A549 treated with dexamethasone at 1 μM for 4 hours (cell line): ENCODE measurements at places on chromosomes 13 and 19. TPM values are rescaled to one million over a fixed set of nuclear protein-coding genes. Genes with fewer than 3 reads are reported as not detected.

CYP2B6 gene
- total RNA-seq, result 0.04 TPM in 1 of 5 replicates, not detected in the others

CIRBP gene
- total RNA-seq, result 102 to 197 TPM (median 115 TPM) in 5 replicates

COX7A1 gene
- total RNA-seq, result not detected in 5 replicates

SLC1A6 gene
- not detected in 5 replicates for total RNA-seq

GRK1 gene
- 0.03 TPM in 1 of 5 replicates, not detected in the others for total RNA-seq

IGFL1 gene
- 1.5 to 2.2 TPM (median 1.7 TPM) in 5 replicates for total RNA-seq

DMKN gene
- total RNA-seq, result 31.6 to 41.1 TPM (median 36.7 TPM) in 5 replicates

LIN7B gene
- 3.6 to 9.0 TPM (median 6.9 TPM) in 5 replicates for total RNA-seq

LRRC4B gene
- 0.33 to 0.63 TPM (median 0.54 TPM) in 5 replicates for total RNA-seq

LRRC8E gene
- total RNA-seq, result 5.1 to 7.1 TPM (median 5.7 TPM) in 5 replicates

ZNF486 gene
- total RNA-seq, result not detected in 5 replicates

MBD3L2 gene
- total RNA-seq, result not detected in 5 replicates

VSTM2B gene
- 0.09 TPM in 1 of 5 replicates, not detected in the others for total RNA-seq

EXOC3L2 gene
- total RNA-seq, result 0.89 to 2.7 TPM (median 1.8 TPM) in 5 replicates

ETHE1 gene
- total RNA-seq, result 39.7 to 43.0 TPM (median 42.9 TPM) in 5 replicates

KLK14 gene
- 0.26 to 0.54 TPM (median 0.39 TPM) in 4 of 5 replicates, not detected in the other for total RNA-seq

KASH5 gene
- not detected in 5 replicates for total RNA-seq

ERICH4 gene
- total RNA-seq, result not detected in 5 replicates

GPR18 gene
- total RNA-seq, result not detected in 5 replicates

TBXA2R gene
- total RNA-seq, result 1.1 to 1.9 TPM (median 1.2 TPM) in 5 replicates

FCER2 gene
- not detected in 5 replicates for total RNA-seq

CEACAM6 gene
- total RNA-seq, result 14.6 to 24.6 TPM (median 18.9 TPM) in 5 replicates

RDH13 gene
- total RNA-seq, result 15.4 to 23.5 TPM (median 22.0 TPM) in 5 replicates

APOC1 gene
- total RNA-seq, result 91.2 to 130 TPM (median 94.0 TPM) in 5 replicates

ZNF69 gene
- total RNA-seq, result not detected in 5 replicates

CCNE1 gene
- 25.4 to 29.0 TPM (median 25.9 TPM) in 5 replicates for total RNA-seq

KIR2DL3 gene
- not detected in 5 replicates for total RNA-seq

XRCC1 gene
- total RNA-seq, result 27.5 to 31.4 TPM (median 30.2 TPM) in 5 replicates

CCNA1 gene
- 0.23 to 0.45 TPM (median 0.38 TPM) in 5 replicates for total RNA-seq

ZNF625 gene
- not detected in 5 replicates for total RNA-seq

C1QTNF9 gene
- not detected in 5 replicates for total RNA-seq

ZSCAN4 gene
- total RNA-seq, result not detected in 5 replicates

FXYD1 gene
- total RNA-seq, result 0.22 to 0.33 TPM in 2 of 5 replicates, not detected in the others

CA11 gene
- total RNA-seq, result 7.6 to 13.1 TPM (median 9.9 TPM) in 5 replicates

C19orf18 gene
- total RNA-seq, result not detected in 5 replicates

ADGRE2 gene
- 0.43 to 0.93 TPM (median 0.80 TPM) in 5 replicates for total RNA-seq

SH2D3A gene
- 13.8 to 19.4 TPM (median 18.8 TPM) in 5 replicates for total RNA-seq

RNF17 gene
- not detected in 5 replicates for total RNA-seq

COMP gene
- total RNA-seq, result 0.16 to 0.26 TPM (median 0.19 TPM) in 5 replicates

YJEFN3 gene
- 0.94 to 4.2 TPM (median 3.4 TPM) in 5 replicates for total RNA-seq

APOC4 gene
- not detected in 5 replicates for total RNA-seq

TMEM143 gene
- total RNA-seq, result 3.6 to 4.8 TPM (median 4.8 TPM) in 5 replicates

GNA15 gene
- total RNA-seq, result 0.04 to 0.09 TPM (median 0.08 TPM) in 5 replicates

C19orf81 gene
- total RNA-seq, result 5.2 to 7.6 TPM (median 6.2 TPM) in 5 replicates

NLRP11 gene
- total RNA-seq, result 0.04 TPM in 1 of 5 replicates, not detected in the others

ACP7 gene
- 0.02 to 0.07 TPM (median 0.05 TPM) in 5 replicates for total RNA-seq

ZNF17 gene
- 5.0 to 7.8 TPM (median 5.2 TPM) in 5 replicates for total RNA-seq

FLT1 gene
- 0.02 to 0.12 TPM (median 0.07 TPM) in 3 of 5 replicates, not detected in the others for total RNA-seq

SIGLEC9 gene
- 0.05 to 0.07 TPM (median 0.05 TPM) in 4 of 5 replicates, not detected in the other for total RNA-seq

KLF16 gene
- 17.6 to 45.1 TPM (median 32.0 TPM) in 5 replicates for total RNA-seq

HRC gene
- not detected in 5 replicates for total RNA-seq

C3 gene
- total RNA-seq, result 43.4 to 62.3 TPM (median 59.3 TPM) in 5 replicates

OR7A5 gene
- total RNA-seq, result not detected in 5 replicates
